Stimulated activated memory B cell treated with anti-CD40 and anti-IgM and Interleukin-4, amounts not matched to agents 10 μg/mL and 1 μg/mL and 100 μg/mL, for 72 hours (primary cell): ENCODE measurements at places on chromosomes 1 and 21.

DNA sequence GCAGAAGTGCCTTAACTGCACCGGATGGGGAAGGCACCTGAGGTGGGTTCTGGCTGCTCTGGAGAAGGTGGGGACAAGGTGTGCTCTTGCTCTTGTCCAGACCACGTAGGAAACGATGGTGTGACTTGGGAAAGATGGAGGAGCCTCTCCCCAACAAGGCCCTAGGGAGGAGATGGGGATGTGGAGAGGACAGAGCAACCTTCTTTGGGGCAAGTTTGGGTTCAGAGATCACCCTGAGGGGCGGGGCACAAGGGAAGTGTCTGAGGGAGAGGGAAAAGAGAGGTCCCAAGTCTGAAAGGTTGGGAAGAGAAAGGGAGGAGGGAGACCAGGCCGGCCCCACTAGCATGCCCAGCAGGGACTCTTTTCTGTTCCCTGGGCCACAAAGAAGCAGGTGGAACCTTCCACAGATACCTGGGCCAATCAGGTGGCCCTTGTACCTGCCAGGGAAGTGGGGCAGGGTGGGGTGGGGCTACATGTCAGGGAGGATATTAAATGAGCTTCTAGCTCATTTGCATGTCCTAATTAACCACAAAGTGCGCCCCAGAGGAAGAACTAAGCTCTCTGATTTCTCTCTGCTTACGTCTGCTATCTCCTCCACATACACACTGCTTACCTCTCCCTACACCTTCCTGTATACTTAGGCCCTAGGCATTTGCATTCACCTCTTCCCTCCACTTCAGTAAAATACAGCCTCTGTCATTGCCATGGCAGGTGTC is 15.9 kb downstream of the INKA2 start:
- peak; percentile 76 for ATAC-seq

- no peak for ATAC-seq
Measured at GRCh38 chr1:20137604-20138003, 1.5 kb upstream of the PLA2G2F start.

DNA sequence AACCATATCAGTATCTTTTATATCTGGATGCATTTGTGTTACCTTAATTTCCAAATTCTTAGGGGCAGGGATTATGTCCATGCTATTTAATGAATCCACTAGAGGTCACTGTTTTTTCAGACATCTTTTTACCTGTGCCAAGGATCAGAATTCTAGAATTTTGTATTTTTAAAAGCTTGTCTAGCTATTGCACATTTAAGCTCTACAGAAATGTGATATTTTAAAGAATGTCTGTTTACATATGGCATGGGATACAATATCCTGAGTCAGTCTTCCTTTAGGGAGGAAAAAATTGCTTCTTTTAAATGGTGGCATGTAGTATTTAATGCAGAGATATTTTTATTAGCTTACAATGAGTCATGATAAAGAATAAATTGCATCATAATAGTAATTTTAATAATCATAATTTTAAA is 11.3 kb downstream of the RPAP2 start:
- ATAC-seq = no peak

DNA sequence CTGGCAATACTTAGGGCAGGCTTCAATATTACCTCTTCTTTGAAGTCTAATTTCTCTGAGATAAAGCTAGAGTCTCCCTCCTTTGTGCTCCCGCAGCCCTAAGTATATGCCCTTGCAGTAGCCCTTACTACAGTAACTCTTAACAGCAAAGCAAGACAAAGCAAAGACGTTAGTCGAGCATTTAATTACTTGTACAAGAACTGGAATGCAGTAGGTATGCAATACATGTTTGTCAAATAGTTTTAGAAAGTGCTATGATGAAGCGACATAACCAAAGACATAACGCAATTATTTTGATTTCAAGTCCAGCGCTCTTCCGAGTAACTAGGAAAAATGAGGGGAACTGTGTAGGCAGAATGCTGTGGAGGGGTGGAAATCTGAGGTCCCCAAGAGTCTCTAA is 1.6 kb downstream of the P3H1 start:
- no peak for ATAC-seq

- peak; percentile 71 for ATAC-seq
Measured at GRCh38 chr1:38029685-38030511, 16.7 kb downstream of the POU3F1 start.

DNA sequence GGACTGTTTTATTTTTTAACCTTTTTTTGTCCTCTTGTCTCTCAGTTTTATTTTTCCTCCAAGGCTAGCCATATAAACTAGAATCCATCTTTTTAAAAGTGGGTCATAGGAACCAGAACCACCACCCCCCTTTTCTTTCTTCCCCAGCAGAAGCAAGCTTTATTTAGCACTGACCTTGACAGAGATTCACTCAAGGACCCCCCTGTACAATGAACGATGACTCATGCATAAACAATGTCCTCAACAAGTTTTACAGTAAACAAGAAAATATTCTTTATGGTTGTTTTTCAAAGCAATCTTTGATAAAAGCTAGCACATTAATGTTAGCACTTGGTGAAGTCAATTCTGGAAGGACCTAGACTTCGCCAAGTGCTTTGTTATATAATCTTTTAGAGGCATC is 14.1 kb downstream of the PKN2 start:
- no peak for ATAC-seq

DNA sequence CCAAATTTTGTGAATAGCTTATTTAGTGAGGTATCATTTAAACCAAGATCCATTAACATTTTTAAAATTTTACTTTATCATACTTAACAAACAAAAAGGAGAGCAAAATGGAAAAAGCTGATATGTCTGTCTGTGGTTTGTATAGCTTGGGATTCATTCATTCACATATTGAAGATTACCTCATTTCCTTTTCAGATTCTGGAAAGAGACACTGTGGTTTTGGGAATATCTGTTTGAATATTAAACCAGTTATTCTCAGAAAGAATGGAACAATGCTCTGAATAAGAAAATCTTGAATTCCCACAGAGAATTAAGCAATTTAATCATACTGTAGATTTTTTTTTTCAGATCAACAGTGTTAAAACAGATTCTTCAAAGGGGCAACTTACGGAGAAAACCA is 93.8 kb upstream of the PRDX6 start:
- no peak for ATAC-seq

- peak; percentile 10 for ATAC-seq
Measured at GRCh38 chr1:17277511-17278159, 28.7 kb downstream of the PADI3 start.

DNA sequence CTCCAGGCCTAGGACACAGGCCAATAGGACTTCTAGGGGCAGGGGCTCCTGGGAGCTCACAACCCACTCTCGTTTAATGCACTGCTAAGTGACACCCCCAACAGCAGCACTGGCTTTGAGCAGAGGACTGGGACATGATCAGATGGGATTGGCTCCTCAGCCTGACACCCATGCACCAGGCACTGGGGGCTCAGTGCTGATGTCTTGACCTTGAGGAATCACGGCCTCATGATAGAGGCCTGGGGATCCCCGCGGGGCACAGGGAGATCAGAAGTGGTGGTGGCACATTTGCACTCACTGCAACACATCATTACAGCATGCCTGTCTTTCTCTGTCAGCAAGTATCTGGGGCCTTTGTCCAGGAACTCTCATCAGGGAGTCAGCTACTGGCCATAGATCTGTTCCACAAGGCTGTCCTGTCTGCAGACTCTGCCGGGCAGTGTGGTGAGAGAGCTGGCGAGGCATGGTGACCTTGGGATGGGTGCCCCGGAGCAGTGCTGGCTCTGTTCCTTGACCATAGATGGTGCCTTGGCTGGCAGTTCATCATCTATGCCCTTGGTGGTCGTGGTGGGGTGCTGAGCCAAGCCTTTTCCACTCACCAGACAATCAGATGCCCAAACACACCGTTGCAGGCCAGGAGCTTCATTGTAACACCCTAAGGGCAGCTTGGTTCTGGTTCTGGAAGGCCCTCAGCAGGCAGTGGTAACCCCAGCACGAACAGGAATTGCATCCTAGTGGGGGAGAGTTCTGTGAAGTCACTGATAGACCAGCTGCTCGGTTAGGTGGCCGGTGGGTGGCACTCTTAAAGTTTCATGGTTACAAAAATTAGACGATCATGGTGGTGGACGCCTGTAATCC is 22.2 kb upstream of the PARP1 start:
- no peak for ATAC-seq

DNA sequence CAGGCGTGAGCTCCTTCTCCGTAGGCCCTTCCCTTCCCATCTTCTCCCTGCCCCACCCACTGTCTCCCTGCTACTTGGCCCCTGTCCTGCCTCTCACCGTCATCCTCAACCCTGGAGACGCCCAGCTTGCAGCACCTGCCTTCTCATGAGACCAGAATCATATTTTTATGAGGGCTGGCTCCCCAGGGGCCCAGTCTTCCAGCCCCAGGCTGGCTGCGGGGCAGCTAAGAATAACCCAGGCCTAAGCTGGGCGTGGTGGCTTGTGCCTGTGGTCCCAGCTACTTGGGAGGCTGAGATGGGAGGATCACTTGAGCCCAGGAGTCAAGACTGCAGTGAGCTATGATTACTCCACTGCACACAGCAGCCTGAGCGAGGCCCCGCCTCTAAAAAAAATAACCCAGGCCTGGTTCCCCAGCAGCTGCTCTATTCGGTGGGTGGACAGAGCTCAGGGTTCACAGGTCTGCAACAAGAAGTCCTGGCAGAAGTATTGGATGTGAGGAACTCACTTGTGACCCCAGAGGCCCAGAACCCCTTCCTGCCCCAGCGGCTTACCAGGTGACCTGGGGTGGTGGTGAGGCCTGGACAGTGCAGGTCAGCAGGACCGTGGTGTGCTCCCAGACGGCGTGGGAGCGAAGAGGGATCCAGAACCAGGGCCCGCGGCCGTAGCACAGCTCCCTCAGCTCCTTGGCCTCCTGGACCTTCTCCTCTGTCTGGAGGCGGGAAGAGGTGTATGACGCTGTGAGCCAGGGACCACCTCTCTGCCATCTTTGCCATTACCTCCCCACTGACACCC is 6.4 kb downstream of the MYOM3 start:
- no peak for ATAC-seq

GRCh38 chr1:44223187-44223610 is 9.9 kb downstream of the DMAP1 start:
- no peak for ATAC-seq

DNA sequence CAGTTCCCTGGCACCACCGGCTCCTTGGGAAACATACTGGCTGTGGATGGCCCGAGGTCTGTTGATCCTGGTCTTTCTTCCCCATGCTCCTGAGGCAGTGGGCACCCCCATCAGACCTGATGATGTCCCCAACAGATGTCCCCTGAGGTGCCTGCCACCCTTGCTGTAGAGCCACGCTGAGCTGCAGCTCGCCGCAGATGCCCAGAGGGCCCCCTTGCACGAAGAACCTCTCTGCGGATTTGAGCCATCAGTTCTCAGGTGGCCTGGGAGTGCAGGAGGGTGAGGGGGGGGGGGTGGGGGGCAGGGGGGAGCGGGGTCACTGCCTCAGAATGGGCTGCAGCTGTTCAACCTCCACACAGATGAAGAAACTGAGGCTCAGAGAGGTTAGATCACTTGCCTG is 60.9 kb downstream of the GLIS1 start:
- no peak for ATAC-seq

GRCh38 chr1:171343727-171344472 is 29.9 kb downstream of the FMO4 start:
- ATAC-seq = no peak

- ATAC-seq = no peak
Measured at GRCh38 chr1:53644496-53644895, 94.5 kb downstream of the GLIS1 start.

- peak; percentile 18 for ATAC-seq
Measured at GRCh38 chr1:17207540-17207939, 2.6 kb downstream of the PADI1 start.
